ENCODE measurements at places on chromosomes 11 and 22. TPM values are rescaled to one million over a fixed set of nuclear protein-coding genes. Genes with fewer than 3 reads are reported as not detected.
A peak's percentile ranks its signal among the peaks of the same experiment; 100 is the strongest.

GRCh38 chr11:12413141-12414052 is 36.0 kb downstream of the PARVA start:
- no peak for DNase-seq

DNA sequence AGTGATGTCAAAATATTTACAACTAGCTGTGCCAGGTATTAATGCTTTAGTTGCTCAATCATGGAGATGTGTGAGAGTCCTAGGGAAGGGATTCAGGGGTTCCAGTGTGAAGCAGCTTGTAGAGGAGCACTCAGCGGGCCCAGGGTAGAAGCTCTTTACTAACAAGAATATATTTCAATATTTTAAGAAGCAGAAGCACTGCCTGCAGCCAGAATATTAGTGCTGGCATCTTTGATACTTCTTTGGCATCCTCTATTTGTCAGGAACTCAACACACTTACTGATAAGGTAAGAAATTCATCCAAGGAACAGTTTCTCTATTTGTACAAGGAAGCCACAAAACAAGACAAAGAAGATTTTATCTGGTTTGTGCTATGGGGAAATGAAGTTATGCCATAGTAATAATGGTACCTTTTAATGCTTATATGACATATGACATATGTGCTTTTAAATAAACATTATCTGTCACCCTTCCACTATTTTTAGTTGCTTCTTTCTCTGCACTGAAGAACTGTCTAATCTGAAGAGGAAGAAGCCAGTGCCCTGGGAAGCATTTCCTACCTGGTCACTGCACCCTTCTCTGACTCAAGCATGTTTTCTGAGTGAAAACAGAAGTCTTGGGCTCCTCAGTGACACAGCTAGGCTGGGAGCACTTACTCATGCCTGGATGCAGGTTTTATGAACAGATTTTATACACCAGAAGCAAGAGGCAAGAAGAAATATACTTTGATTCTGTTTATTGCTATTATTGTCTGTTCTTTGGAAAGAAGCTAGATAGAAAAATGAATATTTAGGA is 388.1 kb upstream of the CCDC90B start:
- DNase-seq, result no peak

DNA sequence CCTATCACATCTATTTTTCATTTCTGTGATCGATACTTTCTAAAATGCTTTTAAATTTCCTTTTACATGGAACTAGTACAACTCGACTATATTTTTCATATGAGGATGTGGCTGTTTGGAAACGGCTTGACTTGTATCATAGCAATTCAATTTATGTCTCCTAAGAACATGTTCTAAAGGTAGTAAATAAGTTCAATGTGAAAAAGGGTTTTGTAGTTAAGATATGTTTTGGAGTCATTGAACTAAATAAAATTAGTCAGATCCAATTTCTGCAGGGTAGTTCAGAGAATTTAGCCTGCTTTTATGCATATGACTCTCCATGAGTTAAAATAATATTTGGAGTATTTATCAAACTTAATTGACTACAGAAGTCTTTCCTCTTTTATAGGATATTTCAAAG is 1121.4 kb downstream of the LRRC4C start:
- no peak for DNase-seq

GRCh38 chr11:44611088-44611487 is 45.6 kb downstream of the CD82 start:
- no peak for DNase-seq

DNA sequence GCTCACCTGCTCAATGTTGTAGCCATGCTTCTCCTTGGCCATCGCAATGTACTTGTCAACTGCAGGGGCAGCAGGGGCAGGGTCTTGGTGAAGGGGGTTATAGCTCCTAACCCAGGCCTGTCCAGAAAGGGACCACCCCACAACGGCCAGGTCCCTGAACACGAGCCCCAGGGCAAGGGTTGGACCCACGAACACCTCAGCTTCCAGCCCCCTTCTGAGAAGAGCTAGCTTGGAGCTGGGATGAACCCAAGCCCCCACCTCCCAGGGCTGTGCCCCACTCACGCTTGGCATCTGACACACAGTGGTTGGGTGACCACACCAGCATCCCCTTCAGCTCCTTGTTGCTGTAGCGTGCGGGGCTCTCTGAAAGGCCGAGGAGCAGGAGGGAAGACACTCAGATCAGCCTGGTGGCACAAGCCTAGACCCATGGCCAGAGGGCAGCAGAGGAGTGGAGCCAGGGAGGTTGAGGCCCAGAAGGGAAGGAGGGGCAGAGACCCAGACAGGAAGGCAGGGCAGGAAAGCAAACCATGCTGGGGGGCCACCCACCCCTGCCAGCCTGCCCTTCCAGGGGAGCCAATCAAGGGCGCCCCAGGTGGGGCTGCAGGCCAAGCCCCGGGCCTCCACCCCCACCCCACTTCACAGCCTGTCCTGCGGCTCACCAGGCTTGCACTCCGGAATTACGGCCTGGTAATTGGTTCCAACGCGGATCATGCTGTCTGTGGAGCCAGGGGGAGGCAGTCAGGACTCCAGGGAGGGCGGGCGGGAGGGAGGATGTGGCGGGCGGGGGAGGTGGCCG is 1.9 kb downstream of the RCOR2 start:
- no peak for DNase-seq

Gene SIK2
- 26.8 TPM for total RNA-seq

- DNase-seq, result no peak
These were observed 245.3 kb downstream of the CASP12 start for GRCh38 chr11:104652996-104653395.

- no peak for DNase-seq
These were observed 138.9 kb downstream of the MPPED1 start for GRCh38 chr22:43550672-43551071.

DNA sequence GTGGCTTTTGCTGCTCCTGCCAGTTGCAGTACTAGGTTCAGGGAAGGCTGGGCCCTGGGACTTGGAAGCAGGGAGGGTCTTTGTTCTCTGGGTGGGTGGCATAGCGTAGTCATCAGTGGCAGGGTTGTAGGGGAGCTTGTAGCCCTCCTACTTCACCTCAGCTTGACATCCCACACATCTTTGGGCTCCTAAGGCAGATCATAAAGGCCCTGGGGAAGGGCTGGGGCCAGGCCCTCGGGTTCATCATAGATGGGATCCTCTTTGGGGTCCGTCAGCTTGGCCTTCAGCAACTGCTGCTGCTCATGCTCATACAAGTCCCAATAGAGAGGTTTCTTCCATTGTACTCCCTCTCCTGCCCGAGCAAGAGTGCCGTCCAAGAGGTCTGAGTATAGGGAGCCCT is 6.0 kb upstream of the PHOX2A start:
- no peak for DNase-seq

DNA sequence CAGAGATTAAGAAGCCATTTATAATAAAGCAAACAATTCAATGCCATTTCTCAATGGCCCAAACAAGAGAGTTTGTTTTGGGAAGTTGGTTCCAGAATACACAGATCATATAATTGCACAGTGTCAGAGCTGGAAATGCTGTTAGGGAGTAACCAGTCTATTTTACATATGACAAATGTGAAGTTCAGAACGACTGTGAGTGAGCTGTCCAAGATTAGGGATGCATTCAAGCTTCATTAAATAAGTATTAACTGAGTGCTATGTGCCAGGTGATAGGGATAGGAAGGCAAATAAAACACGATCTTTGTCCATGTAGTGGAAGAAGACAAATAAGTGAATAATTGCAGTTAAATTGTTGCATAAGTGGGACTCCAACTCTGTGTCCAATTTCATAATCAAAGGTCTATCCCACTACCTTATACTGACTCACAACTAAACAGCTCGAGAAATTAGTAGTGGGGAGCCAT is 33.1 kb upstream of the PICALM start:
- DNase-seq, result no peak

GRCh38 chr22:37137903-37138665 is 11.6 kb downstream of the IL2RB start:
- DNase-seq, result no peak

Gene CRYBB3
- not detected for total RNA-seq

DNA sequence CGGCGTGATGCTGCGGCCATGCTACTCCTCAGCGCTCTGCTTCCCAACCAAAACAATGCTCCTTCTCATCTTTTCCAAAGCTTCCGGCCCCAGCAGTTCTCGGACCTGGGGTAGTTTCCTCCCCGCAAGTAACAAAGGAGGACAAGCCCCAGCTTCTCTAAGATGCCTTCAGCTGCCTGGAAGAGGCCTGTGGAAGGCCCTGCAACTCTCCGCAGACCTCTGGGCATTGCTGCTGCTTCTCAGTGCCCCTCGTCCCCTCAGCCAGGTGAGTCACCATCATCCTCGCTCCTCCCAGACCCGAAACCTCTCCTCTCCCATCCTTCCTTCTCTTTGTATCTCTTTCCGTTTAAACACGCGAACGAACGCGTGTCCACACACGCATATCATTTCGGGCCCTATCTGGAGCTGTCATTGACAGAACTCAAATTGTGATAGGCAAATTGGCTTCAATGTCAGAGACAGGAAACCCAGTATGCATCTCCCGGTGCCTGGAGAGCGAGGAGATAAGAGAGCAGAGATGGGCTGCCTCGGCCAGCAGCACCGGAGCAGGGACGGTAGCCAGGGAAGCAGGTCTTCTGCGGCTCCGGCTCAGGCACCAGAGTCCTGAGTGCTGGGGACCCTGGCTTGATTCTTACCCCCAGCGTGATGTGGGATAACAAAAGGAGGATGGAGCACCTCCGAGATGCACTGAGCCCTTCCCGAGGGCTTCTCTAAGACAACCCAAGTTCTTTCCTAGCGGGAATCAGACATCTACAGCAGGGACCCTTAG is 22.0 kb upstream of the JAM3 start:
- DNase-seq, result no peak

- peak; percentile 49 for DNase-seq
These were observed 167.1 kb upstream of the TTC12 start for GRCh38 chr11:113147249-113147648.

DNA sequence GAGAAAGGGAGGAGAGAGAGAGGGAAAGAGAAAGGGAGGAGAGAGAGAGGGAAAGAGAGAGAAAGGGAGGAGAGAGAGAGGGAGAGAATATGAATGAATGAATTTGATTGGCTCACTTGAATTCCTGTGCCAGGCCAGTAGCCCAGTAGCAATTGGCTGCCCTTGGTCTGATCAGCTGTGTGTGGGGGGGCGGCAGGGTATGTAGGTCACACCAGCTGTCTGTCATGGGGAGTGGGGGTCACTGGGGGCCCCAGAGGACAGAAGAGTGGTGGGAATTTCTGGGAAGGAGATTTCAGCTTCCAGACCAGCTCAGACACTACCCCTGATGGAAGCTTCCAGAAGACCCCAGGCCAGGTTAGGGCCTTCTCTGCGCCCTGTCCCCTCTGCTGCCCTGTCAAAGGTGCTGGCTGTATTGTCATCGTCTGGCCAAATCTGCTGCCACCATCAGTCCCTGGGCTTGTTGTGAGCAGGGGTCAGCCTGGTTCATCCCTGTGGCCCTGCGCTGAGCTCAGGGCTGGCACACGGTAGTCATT is 21.1 kb downstream of the MPPED1 start:
- DNase-seq, result no peak

- no peak for DNase-seq
These were observed 612.2 kb downstream of the CNTN5 start for GRCh38 chr11:99632969-99633368.

DNA sequence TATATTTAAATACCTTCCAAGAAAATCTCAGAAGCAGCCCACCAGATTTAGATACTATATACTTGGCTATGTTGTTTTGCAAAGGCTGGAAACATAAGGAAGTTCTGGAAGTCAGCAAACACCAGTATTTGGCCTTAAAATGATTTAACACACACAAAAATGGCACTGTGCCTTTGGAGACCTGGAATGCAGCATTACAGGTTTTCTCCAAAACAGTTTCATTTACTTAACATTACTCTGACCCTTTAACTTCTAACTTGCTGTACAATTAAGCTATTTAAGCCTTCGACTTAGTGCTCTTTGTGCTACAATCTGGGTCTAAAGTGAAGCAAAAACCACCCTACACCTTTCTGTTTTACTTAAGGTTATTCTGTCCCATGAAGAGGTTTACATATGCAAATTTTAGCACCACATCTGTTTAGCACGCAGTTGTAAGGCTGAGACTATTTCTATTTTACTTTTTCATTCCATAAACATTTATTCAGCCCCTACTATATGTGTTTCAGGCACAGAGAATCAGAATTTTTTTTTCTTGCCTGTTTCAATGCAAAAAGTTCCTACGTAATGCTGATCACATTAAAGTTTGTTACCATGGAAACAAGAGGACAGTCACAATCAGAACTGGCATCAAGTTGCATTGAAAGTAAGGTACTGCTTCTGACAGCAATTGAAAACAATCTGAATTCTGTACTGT is 70.3 kb downstream of the MAML2 start:
- DNase-seq, result peak; percentile 91

Gene UPK3A
- total RNA-seq, result not detected

DNA sequence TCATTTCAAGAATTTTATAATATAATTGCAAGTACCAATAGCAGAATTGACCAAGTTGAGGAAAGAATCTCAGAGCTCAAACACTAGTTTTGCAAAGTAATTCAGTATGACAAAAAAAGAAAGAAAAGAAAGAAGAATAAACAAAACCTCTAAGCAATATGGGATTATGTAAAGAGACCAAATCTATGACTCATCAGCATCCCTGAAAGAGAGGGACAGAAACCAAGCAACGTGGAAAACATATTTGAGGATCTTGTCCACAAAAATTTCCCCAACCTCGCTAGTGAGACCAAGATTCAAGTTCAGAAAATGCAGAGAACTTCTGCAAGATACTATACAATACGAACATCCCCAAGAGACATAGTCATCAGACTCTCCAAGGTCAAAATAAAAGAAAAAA is 203.7 kb upstream of the DDI1 start:
- DNase-seq, result no peak

DNA sequence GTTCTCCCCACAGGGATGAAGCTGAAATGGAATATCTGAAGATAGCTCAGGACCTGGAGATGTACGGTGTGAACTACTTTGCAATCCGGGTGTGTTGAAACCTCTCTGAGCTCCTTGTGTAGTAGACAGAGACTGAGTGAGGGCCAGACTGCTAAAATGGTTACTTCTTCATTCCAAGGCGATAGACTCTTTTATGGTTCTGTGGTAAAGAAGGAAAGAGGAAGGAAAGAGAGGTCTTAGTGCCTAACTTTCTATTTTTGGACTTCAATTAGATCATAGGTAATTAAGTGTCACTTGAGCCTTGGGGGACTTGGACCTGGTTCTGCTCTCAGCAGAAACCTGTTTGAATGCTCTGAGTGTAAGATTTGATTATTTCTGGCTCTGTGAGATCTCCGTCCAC is 54.7 kb downstream of the NF2 start:
- peak; percentile 7 for DNase-seq

Gene INS
- total RNA-seq, result not detected

DNA sequence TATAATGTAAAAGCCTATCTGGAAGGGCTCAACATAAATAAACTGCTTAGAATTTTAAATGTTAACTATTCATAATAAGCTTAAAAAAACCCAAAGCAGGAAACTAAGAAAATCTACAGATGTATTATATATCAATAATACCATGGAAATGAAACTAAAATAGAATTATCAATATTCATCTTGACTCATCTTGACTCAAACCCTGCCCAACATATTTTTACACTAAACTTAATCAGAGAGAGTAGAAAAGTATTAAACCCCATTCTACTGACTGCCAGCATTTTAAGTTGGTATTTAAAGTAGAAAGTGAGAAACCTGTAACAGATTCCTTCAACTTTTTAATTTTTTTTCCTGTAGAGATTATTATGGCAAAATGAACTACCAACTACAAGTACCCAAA is 149.2 kb downstream of the ENTHD1 start:
- no peak for DNase-seq

GRCh38 chr22:37635157-37635556 is 4.3 kb upstream of the SH3BP1 start:
- DNase-seq, result no peak

Gene MARK2
- total RNA-seq, result 35.3 TPM
